ENCODE measurements at places on chromosomes 6 and 20.

DNA sequence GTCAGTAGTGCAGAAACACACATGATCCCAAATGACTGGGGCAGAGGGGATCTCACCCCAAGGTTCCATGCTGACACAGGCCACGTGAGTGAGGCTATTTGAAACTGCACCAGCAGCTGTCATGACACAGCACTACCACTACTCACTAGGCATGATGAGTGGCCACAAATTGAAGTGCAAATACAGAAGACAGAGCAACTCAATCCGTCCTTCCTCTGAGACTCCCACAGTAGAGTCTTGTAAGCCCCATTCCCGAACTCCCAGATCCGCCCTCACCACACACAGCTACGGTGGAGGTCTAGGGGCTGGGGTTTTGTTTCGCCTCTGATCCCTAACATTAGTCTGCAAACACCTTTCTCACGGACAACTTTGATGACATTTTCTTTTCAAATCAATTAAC is 113.3 kb upstream of the NUP153 start:
- DNase-seq: no peak

DNA sequence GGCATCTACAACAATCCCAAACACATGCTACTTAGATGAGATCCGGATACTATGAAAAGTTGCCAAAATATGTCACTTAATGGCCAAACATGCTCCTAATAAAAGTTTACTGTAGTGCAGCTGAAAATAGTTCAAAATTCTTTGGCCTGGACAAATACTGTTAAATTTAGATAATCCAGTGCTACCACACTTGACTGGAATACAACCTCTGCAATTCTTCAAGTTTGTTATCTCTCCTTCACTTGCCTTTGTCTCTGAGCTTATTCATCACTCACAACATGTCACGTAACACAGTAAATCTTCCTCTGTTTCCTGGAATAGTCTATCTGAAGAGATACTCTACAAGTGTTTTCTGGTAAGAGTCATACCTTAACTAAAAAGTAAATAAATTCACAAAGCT is 10.5 kb upstream of the PLN start:
- no peak for DNase-seq

DNA sequence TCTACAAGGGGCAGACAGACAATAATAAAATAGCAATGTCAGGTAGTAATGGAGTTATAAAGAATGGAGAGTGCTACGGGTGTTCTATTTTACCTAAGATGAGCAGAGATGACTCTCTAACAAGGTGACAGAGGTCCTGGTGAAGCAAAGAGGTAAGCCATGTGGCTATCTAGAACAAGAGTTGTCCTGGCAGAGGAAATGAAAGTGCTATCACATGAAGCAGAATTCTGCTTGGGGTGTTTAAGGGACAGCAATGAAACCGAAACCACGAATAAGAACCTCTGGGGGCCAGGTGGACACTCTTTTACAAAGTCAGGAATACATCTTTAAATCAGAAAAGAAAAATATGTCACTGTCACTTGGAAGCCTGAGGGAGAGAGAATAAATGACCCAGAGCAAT is 37.9 kb upstream of the IRAK1BP1 start:
- DNase-seq: no peak

DNA sequence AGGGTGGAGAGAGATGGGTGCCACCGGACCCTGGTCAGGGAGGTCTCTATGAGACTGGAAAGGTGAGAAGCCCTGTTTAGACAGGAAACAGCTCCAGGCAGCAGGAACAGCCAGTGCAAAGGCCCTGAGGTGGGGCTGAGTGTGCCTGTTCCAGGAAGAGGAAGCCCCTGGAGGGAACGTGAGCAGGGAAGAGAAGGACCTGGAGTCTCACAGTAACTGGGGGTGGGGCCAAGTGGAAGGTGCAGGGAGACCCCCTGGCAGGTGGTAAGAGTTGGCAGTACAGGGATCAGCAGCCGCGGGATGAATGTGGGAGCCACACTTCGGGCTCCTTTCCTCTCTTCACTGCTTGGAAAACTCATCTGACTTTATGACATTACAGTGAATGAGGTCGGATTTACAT is 43.8 kb upstream of the CST5 start:
- DNase-seq: no peak

- DNase-seq: no peak
Measured at GRCh38 chr6:75076009-75076408, 129.8 kb downstream of the COL12A1 start.

DNA sequence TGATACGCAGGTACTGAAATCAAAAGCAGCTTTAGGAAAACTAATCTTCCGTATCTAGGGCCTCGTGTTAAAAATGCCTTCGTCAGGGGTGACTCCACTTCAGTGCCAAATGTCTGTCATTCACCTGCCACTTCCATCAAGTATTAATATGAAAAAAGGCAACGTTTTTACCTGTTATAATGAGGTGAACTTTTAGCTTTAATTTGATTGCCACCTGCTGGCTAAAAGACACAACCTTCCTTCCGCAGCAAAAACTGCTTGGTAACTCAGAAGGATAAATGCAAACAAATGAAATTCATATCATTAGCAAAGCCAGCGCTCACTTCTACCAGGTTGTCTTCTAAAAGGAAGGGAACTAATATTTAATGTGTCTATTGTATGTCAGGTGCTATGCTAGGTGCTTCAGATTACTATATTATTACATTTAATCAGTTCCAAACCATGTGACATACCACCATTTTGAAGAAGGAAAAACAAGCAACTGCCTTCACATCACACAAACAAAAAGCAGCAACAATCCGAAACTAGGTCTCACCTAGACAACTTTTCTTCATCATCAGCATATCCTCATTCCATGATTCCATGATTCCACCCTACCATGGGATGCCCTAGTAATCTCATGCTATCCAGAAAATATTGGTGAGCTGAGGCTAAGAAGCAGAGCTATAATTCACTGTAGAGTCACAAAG is 20.6 kb upstream of the ARHGAP18 start:
- no peak for DNase-seq

GRCh38 chr6:42831237-42831636 is 48.2 kb upstream of the RPL7L1 start:
- no peak for DNase-seq

- DNase-seq: no peak
Measured at GRCh38 chr6:40809627-40810026, 222.5 kb upstream of the LRFN2 start.

- no peak for DNase-seq
Measured at GRCh38 chr6:145544041-145544440, 191.3 kb downstream of the EPM2A start.

GRCh38 chr6:82494367-82494766 is 130.8 kb downstream of the TPBG start:
- DNase-seq: peak; percentile 27

- no peak for DNase-seq
Measured at GRCh38 chr6:35215665-35216411, 2.1 kb downstream of the SCUBE3 start.

DNA sequence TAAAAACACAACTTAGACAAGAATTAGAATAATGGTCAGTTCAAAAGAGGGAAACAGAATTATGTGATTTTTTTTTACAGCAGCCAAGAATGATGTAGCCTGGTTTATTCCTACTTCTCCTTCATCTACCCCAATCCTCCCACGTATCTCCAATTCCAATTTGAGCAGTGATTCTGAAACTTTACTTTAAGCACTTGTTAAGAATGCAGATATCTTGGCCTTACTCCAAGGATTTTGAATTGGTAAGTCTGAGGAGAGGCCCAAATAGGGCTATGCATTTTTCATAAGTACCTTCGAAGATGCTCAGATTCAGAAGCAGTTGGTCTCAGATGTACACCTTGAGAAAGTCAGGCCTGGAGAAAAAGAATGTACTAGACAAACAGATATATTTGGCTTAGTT is 233.4 kb upstream of the FLRT3 start:
- no peak for DNase-seq

GRCh38 chr20:19300395-19300794 is 88.0 kb downstream of the SLC24A3 start:
- DNase-seq: no peak

- DNase-seq: no peak
Measured at GRCh38 chr6:6918216-6918983, 189.4 kb upstream of the RREB1 start.

GRCh38 chr6:3005077-3005476 is 5.4 kb downstream of the NQO2 start:
- no peak for DNase-seq

GRCh38 chr6:46390153-46390876 is 100.9 kb downstream of the RCAN2 start:
- DNase-seq: no peak

- DNase-seq: no peak
Measured at GRCh38 chr6:169028343-169028742, 225.3 kb downstream of the THBS2 start.

GRCh38 chr6:7784706-7785105 is 58.8 kb downstream of the BMP6 start:
- no peak for DNase-seq
